ENCODE measurements at places on chromosomes 6 and 20.

DNA sequence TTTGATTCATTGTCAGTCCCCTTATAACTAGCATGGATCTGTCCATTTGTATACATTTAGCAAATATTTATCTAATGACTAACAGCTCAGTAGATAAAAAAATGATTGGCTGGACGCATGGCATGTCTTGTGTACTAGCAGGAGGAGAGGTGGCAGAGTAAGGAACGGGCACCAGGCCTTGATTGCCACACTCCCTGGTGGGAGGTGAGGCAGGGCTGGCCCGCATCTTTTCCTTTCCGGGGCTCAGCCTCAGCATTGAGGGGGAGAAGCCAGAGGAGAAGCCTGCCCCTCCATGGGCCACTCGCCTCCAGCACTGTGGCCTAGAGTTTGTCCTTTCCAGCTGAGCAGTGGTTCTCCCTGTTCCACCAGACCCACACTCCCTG is 84.9 kb upstream of the TMEM181 start:
- DNase-seq = peak; percentile 81

- DNase-seq = no peak
Observed at GRCh38 chr6:148775161-148775560, 28.3 kb downstream of the UST start.

- no peak for DNase-seq
Observed at GRCh38 chr6:39608652-39609345, 116.4 kb downstream of the KIF6 start.

DNA sequence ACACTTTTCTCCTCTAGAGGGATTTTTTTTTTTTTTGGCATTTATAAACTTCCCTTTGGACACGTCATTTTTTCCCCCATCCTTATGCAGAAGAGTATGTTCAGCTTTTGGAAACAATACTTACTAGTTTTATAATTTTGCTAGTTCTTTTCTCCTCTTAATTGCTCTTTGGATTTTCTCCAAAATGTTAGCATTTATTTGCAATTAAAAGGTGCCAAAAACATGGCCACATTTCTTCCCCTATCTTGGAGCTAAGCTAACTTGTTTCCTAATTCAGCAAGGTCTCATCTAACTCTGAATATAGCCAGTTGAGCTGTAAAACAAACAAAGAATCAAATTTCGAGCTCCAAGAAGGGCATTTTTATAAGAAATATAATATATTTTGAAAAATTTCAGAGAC is 39.2 kb upstream of the RNF182 start:
- no peak for DNase-seq

GRCh38 chr20:41889126-41889843 is 271.1 kb upstream of the CHD6 start:
- DNase-seq = no peak

DNA sequence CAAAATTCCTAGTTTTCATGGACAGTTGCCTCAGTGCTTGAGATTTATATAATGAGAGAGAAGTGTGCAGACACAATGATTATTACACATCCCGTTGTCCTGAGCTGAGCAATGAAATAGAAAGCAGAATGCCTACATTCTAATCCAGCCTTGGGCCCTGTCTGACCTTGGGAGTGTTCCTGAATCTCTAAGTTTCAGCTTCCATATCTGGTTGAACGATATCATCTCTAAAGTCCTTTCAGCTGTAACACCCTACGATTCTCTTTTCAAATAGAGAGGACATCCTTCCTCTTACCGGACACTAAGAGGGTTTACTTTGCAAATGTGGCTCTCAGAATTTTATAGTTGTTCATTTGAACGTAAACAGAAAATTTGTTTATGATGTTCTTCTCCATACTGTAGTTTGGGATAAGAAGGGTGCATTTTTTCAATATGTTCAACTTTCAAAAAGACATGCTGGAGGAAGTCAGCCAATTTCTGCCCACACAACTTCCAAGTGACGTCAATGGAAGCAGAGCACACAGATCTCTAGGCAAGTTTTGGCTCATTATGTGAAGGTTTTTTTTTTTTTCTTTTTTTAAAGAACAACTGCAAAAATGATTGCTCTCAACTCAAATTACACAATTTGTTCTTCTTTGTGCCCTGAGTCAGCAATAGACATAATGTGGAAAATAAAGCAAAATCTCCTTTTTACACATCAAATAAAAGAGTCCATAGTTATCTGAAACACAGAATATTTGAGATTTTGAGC is 50.4 kb downstream of the PDE7B start:
- no peak for DNase-seq

- no peak for DNase-seq
Observed at GRCh38 chr20:57270204-57270984, 4.0 kb upstream of the BMP7 start.

DNA sequence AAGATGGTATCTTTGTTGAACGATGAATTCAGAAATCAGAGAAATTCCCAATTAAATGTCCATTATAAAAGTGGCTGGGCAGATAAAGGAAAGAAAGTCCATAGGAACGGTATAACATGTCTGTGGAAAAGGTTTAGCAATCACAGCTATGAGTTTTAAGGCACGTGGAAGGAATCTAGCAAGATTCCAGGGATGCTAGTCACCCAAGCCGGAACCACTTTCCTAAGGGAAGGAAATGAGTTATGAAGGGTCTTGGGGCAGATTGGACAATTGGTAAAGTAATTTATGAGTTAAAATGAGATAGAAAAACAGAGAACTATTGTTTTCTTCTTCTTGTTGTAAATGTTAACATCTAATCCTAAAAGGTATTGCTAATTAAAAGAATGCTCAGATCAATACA is 384.8 kb downstream of the ADGRB3 start:
- no peak for DNase-seq

- no peak for DNase-seq
Observed at GRCh38 chr20:11108102-11108810, 434.5 kb upstream of the JAG1 start.

- DNase-seq = no peak
Observed at GRCh38 chr6:126477678-126478077, 137.8 kb downstream of the CENPW start.

GRCh38 chr20:57159945-57160610 is 106.4 kb downstream of the BMP7 start:
- no peak for DNase-seq

GRCh38 chr6:116369540-116369939 is 1.2 kb upstream of the DSE start:
- no peak for DNase-seq

DNA sequence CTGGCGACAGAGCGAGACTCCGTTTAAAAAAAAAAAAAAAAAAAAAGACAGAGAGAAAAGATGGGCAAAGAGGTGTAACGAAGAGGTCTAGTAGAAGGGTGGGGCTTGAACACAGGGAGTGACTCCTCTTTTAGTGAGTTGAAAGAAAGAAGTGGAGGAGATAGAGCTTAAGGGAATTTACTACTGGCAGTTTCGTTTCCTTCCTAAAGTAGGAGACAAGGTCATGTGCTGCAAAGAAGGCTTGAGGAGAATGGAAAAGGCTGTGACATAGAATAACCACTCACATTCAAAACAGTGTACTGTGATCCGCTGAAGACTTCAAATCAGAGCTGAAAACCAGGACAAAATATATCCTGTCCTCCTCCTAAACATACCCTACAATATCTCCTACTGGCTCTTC is 63.8 kb upstream of the EIF2S2 start:
- DNase-seq = no peak

DNA sequence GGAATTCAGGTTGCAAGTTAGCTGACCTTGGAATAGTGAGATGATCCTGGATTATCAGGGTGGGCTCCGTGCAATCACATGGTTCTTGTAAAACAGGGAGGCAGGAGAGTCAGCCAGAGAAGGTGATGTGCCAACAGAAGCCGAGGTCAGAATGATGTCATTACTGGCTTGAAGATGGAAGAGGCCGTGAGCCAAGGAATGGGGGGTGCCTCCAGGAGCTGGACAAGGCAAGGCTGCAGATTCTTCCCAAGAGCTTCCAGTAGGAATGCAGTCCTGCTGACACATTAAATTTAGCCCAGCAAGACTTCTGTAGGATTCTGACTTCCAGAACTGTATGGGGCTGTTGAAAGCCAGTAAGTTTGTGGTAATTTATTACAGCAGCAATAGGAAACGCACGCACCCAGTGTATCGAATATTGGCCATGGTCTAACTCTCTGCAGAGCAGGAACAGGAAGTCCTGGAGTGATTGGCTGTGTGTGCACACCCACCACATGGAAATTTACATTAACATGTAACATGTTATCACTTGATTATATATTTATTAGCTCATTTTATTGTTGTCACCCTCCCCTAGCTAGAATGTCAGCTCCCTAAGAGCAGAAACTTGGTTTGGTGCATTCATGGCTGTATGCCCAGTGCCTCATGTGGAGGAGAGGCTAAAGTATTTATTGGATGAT is 19.1 kb downstream of the SLC24A3 start:
- no peak for DNase-seq

DNA sequence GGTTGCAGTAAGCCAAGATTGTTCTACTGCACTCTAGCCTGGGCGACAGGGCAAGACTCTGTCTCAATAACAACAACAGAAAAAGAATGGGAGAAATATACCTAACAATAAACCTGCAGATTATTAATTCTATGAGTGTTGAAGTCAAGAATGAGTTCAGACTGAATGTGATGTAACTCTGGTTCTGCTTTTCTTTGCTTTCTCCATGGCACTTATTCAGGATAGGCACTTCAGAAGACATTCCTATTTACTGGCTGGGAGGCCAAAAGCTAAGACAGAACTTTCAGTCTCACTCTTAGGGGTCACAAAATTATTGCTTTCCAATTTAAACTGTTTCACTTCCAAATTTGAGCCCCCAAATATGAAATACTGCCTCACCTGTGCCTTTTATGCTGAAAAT is 15.7 kb upstream of the PRIM2 start:
- DNase-seq = peak; percentile 89

GRCh38 chr6:169388395-169389166 is 134.9 kb upstream of the THBS2 start:
- no peak for DNase-seq

DNA sequence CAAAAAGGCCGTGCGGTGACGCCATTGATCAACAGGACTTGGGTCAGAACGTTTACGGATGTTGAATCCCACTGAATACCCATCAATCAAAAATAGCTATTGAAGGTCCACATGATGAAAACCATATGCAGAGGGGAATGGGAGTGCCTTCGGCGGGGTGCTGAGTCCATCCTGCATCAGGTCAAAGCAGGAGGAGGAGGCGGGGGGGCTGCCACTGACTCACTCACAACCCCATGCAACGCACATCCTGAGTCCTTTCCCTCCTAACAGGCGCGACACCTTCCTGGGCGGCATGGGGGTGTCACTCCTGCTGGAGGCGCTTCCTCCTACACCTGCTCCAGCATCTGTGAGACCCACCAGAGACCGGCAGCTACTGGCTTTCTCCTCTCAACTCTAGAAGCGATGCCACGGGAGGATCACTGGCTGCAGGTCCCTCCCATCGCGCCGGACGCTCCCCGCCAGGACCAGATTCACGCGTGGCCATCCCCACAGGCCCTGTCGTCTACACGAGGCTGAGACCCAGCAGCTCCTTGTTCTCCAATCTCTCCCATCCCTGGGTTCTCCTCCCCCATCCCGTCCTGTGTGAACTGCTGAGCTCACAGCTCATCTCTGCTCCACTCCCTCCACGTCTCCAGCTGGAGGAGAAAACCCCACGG is 170.6 kb upstream of the THBS2 start:
- DNase-seq = no peak

DNA sequence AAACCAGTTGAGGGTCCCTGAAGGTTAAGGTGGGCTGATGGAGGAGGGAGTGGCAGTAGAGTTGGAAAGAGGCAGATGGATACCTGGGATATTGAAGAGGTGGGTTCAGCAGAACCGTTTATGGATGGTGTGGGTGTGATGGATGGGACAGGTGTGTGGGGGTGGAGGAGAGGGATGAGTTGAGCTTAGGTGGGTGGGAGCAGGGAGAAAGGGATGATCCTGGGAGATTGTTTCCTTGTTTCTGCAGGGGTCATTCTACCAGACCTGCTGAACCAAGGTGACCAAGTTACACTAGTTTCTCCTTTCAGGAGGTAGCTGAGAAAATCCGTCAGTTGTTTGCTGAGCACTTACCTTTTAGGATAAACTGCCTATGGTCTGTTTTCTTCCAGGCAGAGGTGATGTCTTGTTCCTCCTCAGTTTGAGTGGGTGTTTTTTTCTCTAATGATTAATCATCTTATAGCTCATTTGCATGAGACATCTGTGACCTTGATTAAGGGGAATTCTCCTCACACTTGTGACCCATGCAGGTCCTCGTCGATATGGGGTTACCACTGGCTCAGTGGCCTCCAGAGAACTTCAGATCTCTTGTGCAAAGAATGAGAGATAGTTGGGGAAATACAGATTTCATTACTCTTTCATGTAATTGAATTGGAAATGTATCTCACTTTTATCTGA is 53.0 kb downstream of the FARS2 start:
- DNase-seq = no peak

DNA sequence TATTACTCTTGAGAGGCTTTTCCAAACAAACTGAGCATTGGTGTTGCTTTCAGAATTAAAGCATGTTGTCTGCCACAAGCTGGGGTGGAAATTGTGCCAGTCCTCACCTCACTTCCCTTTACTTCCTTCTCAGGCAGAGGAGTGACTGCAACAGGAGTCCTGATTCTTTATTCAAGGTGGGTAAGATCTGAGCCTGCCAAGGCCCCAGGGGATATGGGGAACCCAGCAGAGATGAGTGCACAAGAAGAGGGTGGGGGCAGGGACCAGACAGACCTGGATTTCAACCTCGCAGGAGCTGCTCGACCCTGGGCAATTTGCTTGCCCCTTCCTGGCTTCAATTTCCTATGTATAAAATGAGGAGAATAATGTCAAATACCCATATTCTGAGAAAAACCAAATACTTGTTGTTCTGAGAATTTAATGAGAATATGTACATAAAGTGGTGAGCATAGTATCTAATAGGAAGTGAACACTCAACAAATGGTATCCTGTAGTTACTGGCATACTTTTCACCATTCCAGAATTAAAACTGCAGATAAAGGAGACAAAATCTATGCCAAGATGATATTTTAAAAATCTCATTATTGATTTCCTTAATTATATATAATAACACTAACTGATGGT is 17.8 kb downstream of the MAN1A1 start:
- DNase-seq = no peak

DNA sequence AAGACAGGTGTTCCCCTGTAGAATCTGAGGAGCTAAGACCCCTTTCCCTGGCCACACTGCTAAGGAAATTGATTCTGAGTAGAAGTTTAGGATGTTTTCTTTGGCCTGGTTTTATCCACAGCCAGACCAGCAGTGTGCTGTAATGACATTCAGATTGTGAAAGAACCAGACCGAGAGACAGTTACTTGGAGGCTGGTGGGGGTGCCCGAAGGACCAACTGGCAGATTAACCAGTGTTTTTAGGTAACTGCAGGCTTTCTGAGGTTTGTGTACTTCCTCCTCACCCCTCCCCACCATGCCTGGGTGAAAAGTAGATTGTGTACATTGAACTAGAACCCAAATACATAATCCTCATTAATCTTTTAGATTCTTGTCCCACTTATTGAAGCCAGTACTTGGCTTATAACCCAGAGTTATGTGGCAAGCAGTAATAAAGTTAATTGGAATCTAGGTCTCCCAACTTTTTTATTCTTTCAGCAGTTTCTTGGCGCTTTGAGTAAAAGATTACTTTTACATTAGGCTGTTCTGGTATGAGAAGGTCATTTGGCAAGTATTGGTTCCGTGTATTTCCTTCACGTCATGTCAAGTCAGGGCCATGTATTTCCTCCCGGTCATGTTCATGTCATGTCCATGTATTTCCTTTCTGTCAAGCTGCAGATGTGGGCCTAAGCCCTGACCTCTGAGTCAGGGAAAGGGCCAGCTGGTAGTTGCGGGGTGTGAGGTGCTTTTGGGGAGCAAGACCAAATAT is 93.7 kb downstream of the TCP11 start:
- no peak for DNase-seq

GRCh38 chr20:20752712-20753111 is 40.3 kb upstream of the RALGAPA2 start:
- DNase-seq = no peak
